ENCODE measurements at places on chromosomes 12 and 14.

DNA sequence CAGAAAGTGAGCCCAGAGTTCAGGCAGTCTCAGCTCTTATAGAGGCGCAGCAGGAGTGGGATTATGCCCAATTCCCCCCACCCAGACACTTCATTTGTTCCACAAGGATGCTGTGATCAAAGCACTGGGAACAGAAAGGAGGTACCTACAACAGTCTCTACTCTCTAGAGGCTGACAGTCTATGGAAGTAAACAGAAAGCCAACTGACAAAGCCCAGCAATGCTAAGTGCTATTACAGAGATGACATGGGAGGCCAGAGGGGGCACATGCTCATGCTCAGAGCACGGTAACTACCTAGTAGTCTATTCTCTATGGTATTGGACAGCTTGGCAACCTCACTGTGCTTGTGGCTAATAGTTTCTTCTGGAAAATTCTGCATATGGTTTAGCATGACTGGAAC, 85.9 kb downstream of the STXBP6 start:
- peaks cover 13% of the 10 kb centered on the region for H3K4me1 ChIP-seq
- H3K27me3 ChIP-seq, result no peaks in the 10 kb centered on the region

DNA sequence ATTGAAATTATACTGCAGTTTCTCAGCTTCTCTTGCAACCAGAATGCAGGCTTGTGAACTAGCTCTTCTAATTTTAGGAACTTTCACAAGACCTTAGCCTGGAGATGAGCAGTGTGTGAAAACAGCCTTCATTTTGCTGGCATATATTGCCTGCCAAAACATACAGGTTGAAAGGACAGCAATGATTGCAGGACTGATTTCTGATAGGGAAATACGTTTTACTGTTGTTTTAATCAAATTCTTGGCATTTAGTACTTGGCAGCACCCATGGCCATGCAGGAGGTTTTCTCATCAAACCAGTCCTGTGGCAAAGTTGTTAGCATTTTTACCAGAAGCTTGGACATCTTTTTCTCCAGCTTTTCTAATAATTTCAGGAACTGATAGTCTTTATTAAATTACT, 91.9 kb upstream of the MUCL1 start:
- no peak overlapping the region for H3K4me3 ChIP-seq
- H3K27me3 ChIP-seq, result no peaks in the 10 kb centered on the region
- H3K36me3 ChIP-seq, result no peaks in the 10 kb centered on the region
- H3K27ac ChIP-seq, result no peak overlapping the region
- no peak for DNase-seq

DNA sequence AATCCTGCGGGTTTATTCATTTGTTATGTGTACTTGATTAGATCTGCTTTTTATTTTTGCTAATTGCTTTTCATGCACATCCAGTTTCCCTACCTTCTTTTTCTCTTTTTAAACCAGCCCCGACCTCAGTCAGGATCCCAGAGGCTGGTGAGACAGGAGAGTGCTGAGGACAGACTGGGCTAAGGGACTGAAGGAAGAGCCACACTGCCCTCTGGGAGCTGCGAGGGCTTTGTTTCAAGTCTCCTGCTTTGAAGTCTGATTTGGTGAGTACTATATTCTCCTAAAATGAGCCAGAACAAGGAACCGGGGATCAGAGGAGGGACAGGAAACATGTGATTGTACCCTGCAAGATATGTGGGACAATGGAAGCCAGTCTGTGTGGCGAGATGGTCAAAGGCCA, 23.9 kb downstream of the PRICKLE1 start:
- H3K27ac ChIP-seq, result peak overlapping the region; percentile 1
- H3K36me3 ChIP-seq, result no peaks in the 10 kb centered on the region
- H3K27me3 ChIP-seq, result no peaks in the 10 kb centered on the region
- no peak for DNase-seq
- H3K4me1 ChIP-seq, result peaks cover 22% of the 10 kb centered on the region

- no peak overlapping the region for H3K4me3 ChIP-seq
- DNase-seq, result no peak
- no peaks in the 10 kb centered on the region for H3K36me3 ChIP-seq
- H3K27me3 ChIP-seq, result no peaks in the 10 kb centered on the region
- H3K4me1 ChIP-seq, result no peaks in the 10 kb centered on the region
These were observed 71.4 kb downstream of the GALNT9 start for GRCh38 chr12:132257955-132258490.

GRCh38 chr14:69244946-69245345, 15.0 kb upstream of the GALNT16 start:
- H3K4me3 ChIP-seq, result no peak overlapping the region
- H3K36me3 ChIP-seq, result peaks cover 5% of the 10 kb centered on the region
- no peaks in the 10 kb centered on the region for H3K27me3 ChIP-seq

DNA sequence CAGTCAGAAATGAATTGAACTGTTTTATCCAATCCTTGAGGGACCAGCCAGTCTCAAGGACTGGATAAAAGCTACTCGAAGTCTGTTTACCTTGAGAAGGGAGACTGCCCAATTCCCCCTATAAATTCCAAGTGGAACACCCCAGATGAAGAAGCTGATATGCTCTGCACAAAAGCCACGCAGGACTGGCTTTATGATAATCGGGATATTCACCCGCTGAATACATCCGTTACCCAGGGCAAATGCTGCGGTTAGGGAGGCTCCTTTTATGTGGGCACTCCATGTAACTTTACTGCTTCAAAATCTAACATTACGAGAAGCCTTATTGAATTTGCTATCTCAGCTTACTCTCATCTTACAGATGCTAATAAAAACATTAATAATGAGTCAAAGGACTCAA, 119.1 kb downstream of the DENND5B start:
- H3K27ac ChIP-seq, result no peak overlapping the region
- H3K4me3 ChIP-seq, result no peak overlapping the region
- peaks cover 2% of the 10 kb centered on the region for H3K4me1 ChIP-seq
- no peaks in the 10 kb centered on the region for H3K27me3 ChIP-seq
- DNase-seq, result no peak
- H3K36me3 ChIP-seq, result no peaks in the 10 kb centered on the region

- no peak overlapping the region for H3K4me3 ChIP-seq
- H3K36me3 ChIP-seq, result no peaks in the 10 kb centered on the region
- H3K4me1 ChIP-seq, result no peaks in the 10 kb centered on the region
- no peaks in the 10 kb centered on the region for H3K27me3 ChIP-seq
- no peak for DNase-seq
These were observed 9.8 kb downstream of the ATL1 start for GRCh38 chr14:50569714-50570274.

- no peaks in the 10 kb centered on the region for H3K4me1 ChIP-seq
- H3K4me3 ChIP-seq, result no peak overlapping the region
- H3K27ac ChIP-seq, result no peak overlapping the region
- no peaks in the 10 kb centered on the region for H3K36me3 ChIP-seq
- no peak for DNase-seq
These were observed 47.2 kb downstream of the SVOP start for GRCh38 chr12:108973629-108974152.

GRCh38 chr14:106185837-106186233, 659.5 kb downstream of the TMEM121 start:
- no peak overlapping the region for H3K4me3 ChIP-seq
- no peaks in the 10 kb centered on the region for H3K27me3 ChIP-seq
- H3K4me1 ChIP-seq, result no peaks in the 10 kb centered on the region
- no peaks in the 10 kb centered on the region for H3K36me3 ChIP-seq
- H3K27ac ChIP-seq, result no peak overlapping the region

DNA sequence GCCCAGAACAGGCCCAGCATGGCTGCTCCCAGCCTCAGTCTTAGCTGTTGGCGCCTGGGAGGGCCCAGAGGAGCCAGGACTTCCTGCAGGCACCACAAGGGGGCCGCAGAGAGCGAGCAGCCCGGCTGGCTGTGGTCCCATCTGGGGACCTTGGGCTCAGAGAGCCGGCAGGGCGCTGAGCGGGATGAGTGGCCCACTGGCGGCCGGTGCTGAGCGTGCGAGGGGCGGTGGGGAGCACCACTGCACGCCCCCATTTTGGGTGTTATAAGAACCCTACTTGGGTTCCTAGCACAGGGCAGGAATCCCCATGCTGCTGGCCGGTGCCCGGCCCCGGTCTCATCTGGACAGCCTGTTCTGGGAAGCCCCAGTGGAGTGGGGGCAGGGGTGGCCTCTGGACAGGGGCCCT, 25.9 kb upstream of the CRIP2 start:
- no peak overlapping the region for H3K4me3 ChIP-seq
- peaks cover 37% of the 10 kb centered on the region for H3K36me3 ChIP-seq
- peak; percentile 47 for DNase-seq
- H3K4me1 ChIP-seq, result no peaks in the 10 kb centered on the region
- H3K27ac ChIP-seq, result no peak overlapping the region

- H3K4me3 ChIP-seq, result no peak overlapping the region
- no peak for DNase-seq
- no peak overlapping the region for H3K27ac ChIP-seq
These were observed 141.5 kb upstream of the ARID2 start for GRCh38 chr12:45587877-45588533.

GRCh38 chr12:4915752-4916151, 6.0 kb downstream of the KCNA1 start:
- H3K27me3 ChIP-seq, result peaks cover 21% of the 10 kb centered on the region
- H3K4me3 ChIP-seq, result no peak overlapping the region
- no peaks in the 10 kb centered on the region for H3K36me3 ChIP-seq
- no peak for DNase-seq
- no peak overlapping the region for H3K27ac ChIP-seq

DNA sequence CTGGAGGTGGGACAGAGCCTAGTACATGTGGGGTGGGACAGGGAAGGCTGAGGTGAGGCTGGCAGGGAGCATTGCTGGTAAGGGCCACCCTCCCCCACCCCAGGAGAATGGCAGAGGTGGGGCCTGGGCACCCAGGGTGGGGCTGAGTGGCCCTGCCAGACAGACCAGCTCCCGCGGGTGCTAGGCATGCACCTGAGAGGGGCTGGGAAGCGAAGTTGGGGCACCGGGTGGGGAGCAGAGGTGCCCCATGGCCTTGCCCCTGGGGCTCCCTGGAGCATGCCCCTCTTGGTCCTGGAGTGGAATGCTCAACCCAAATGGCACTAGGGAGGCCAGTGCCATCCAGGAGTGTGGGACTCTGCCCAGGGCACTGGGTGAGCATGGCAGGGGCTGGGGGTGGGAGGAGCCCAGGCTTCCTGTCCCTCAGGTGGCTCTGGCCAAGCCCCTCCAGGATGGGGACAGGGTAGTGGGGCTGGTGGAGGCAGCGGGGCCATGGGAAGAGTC, 1.3 kb downstream of the TNFAIP2 start:
- peaks cover 6% of the 10 kb centered on the region for H3K27me3 ChIP-seq
- peaks cover 17% of the 10 kb centered on the region for H3K4me1 ChIP-seq
- H3K36me3 ChIP-seq, result no peaks in the 10 kb centered on the region
- DNase-seq, result no peak
- H3K4me3 ChIP-seq, result no peak overlapping the region
- no peak overlapping the region for H3K27ac ChIP-seq

DNA sequence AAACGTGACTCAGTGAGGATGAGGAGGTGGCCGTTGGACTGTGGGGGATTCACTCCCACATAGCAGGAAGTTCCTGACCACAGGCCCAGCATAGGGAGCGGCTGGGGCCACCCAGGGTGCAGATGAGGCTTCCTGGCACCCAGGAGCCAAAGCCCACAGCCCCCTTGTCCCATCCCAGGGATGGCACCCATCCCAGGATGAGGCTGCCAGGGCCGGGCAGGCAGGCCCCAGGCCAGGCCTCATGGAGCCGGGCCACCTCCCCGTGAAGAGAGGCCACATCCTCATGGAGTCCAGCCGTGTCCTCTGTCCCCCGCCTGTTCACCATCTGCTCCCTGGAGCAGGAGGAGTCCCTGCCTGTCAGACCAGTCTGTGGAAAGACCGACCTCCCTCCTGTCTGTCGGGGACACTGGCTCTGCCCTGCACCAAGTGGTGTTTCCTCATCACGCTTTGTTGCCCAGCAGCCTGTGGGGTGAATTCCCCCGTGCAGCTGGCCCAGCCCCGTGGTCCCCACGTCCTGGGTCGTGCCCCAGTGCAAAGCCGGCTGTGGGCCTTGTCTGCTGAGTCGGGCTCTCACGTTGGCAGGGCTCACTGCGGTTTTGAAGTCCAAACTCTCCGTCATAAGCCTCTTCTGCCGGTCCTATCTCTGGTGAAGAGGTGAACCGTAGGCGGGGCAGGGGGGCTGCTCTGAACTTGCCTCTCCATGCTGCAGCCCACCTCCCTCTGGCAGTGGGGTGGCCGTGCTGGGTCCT, 24.5 kb downstream of the MMP17 start:
- no peak overlapping the region for H3K27ac ChIP-seq
- H3K36me3 ChIP-seq, result no peaks in the 10 kb centered on the region
- peak; percentile 26 for DNase-seq
- peaks cover 6% of the 10 kb centered on the region for H3K4me1 ChIP-seq

- H3K36me3 ChIP-seq, result peaks cover 2% of the 10 kb centered on the region
- no peaks in the 10 kb centered on the region for H3K27me3 ChIP-seq
- peak; percentile 70 for DNase-seq
- no peak overlapping the region for H3K27ac ChIP-seq
These were observed 30.9 kb downstream of the NIN start for GRCh38 chr14:50800032-50800431.

DNA sequence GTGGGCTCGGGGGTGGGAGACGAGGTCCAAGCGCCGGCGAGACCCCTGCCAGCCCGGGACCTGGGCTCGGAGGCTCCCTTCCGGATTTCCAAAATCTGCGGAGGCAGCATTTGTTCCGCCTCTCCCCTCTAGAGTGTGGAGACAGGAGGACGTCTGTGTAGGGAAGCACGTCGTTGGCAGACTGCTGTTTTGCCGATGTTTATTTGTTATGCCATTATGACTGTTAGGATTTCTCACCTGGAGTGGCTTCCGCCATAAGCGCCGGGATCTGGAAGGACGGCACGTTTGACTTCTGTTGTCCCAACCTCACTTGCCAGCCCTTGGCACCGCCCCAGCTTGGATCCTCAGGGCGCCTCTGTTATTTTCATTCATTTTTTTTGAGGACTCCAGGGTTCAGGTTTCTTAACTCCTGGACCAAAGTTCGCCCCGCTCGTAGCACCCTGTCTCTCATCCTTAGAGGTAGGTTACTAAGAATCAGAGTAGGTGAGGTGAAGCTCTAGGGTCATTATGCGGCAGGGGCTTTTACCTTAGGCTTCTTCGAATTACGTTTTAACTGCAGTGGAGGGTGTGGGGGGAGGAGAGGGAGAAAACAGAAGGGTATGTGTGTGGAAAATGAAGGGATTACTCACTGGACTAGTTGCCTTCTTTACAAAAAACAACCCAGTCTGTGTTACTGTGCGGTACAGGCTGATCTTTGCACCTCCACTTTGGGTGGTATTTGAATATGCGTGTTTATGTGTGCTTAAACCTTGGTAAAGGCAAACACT, 547 bp upstream of the PYGL start:
- peak overlapping the region; percentile 96 for H3K4me3 ChIP-seq
- H3K4me1 ChIP-seq, result peaks cover 9% of the 10 kb centered on the region
- H3K27me3 ChIP-seq, result no peaks in the 10 kb centered on the region
- peak; percentile 35 for DNase-seq

GRCh38 chr14:88559852-88560251, 3.0 kb upstream of the ZC3H14 start:
- peaks cover 11% of the 10 kb centered on the region for H3K4me1 ChIP-seq
- H3K27ac ChIP-seq, result no peak overlapping the region
- peak; percentile 72 for DNase-seq
- H3K27me3 ChIP-seq, result no peaks in the 10 kb centered on the region
- H3K36me3 ChIP-seq, result no peaks in the 10 kb centered on the region

DNA sequence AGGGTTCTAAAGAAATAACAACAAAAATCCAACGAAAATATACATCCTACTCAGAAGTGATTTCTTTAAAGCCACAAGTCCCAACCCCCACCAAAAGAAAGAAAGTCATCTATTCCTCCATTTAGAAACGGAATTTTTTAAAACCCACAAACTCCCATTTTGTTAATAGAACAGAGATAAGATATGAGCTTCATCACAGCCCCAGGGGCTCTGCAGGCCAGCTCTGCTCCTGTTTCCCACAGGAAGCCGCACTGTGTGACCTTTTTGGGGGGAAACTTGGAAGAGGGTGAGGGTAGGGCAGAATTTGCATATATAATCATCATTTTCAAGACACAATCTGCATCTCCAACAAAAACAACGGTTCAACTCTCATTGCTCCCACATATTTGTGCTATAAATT, 2.8 kb downstream of the FBXL14 start:
- no peaks in the 10 kb centered on the region for H3K27me3 ChIP-seq
- peak overlapping the region; percentile 19 for H3K27ac ChIP-seq
- H3K4me1 ChIP-seq, result peaks cover 25% of the 10 kb centered on the region
- no peaks in the 10 kb centered on the region for H3K36me3 ChIP-seq
- DNase-seq, result peak; percentile 59

Measured in IMR-90 (cell line).